ENCODE measurements at places on chromosomes 16 and 17. TPM values are rescaled to one million over a fixed set of nuclear protein-coding genes. Genes with fewer than 3 reads are reported as not detected.

- no peak for DNase-seq
Observed at GRCh38 chr17:65532101-65532890, 29.2 kb downstream of the AXIN2 start.

DNA sequence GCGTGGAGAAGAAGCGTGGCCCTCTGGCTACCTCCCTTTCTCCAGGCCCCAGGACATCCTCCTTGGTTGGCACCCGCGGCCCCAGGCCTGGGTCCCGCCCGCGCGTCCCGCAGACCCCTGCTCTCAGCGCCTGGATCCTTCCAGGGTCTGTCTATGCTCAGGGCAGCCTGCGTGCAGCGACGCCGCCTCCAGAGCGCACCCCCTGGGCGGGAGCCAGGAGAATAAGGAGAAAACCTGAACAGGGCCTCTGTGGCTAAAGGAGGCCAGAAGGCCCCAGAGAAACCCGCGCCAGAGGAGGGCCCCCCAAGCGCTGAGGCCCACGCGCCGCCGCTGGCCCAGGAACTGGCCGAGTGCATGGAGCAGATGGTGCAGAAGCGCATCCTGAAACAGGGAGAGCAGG is 40.4 kb upstream of the DNAJA2 start:
- DNase-seq, result no peak

DNA sequence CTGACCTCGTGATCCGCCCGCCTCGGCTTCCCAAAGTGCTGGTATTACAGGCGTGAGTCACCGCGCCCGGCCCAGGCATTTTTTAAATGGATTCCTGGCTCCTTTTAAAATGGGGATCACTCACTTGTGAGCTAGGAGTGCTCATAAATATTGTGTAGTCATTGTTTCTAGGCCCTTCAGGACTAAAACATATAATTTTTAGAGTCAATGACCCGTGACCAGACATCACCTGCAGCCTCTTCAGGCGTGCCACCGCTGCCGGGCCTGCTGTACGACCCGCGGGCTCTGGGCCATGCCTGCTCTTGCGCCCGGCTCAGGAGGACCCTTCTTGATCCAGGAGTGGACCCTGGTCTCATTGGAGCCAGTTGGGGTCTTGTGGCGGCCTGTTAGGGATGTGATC is 30.8 kb downstream of the EFCAB5 start:
- no peak for DNase-seq

DNA sequence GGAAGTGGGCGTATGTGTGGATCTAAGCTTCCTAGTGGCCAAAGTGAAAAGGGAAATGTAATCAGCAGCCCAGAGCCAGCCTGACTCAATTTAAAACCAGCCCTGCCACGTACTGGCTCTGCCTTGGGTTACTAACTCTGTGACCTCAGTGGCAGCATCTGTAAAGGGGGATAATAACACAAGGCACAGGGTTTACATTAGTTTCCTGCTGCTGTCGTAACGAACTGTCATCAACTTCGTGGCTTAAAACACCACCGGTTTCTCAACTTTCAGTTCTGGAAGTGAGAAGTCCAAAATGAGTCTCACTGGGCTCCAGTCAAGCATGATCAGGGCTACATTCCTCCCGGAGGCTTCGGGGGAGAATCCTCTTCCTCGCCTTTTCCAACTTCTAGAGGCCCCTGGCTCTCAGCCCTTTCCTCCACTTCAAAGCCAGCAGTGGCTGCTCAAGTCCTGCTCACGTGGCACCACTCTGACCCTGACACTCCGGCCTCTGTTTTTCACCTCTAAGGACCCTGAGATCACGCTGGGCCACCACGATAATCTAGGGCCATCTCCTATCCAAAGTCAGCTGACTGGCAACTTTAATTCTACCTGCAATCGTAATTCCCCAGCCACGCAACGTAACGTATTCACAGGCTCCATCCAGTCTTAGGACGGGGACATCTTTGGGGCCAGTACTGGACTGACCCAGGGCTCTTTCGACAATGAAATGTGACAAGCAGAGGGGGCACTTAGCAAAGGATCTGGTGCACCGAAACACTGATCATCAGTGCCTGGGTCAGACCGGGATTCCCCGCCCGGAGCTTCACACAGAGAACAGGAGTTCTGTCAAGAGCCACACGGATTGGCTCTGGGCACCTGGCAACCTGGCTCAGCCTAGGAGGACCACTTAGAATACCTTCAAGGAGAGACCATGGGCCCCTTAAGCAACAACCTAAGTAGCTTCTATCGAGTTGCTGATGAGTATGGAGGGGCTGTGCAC is 14.5 kb downstream of the TMC6 start:
- DNase-seq, result no peak

Gene C17orf50
- total RNA-seq, result not detected

DNA sequence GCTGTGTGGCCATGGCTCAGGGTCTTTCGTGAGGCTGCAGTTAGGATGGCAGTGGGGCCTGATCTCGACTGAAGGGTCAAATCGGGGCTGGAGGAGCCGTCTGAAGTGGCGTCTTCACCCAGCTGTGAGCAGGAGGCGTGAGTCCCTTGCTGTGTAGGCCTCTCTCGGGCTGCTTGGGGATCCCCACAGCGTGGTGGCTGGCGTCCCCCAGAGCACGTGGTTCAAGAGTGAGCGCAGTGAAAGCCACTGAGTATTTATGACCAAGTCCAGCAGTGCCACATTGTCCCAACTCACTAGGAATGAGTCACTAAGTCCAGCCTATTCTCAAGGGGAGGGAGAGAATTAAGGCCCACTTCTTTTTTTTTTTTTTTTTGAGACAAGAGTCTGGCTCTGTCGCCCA is 11.7 kb upstream of the TCF25 start:
- DNase-seq, result no peak

DNA sequence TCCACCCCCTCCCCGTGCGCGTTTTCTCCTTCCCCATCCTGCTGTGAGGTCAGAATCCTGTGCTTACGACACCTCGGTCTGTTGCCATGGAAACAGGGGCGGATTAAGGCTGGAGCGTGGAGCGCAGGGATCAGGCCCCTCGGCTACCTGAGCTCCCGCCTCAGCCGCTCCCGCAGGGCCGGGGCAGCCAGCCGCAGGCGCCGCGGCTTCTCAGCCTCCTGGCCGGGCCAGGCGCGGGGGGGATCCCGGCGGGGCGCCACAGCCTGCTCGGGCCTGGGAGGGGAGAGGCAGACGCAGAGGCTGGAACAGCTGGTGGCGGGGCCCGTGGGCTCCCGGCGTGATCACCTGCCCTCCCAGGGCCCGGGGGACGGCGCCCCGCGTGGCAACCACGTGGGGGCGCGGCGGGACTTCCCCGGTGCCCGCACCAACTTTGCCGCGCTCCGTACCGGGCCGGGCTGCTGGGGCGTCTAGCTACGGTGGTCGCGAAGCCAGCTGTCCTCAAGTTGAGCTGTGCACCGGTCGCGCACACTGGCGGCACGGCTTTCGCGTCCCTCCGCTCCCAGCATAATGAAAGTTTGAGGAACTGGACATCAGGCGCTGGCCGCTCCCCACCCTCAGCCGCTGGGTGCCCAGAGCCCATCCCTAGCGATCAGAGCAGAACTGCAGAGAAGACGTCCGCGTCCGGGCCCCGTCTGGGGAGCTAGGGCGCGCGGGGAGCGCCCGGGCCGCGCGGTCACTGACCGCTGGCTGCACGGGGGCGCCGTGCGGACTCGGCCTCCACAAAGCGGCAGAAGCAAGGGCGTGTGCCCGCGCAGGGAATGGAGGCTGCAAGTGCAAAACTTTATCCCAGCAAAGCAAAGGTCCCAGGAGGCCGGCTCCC is 1.2 kb downstream of the RTN4RL1 start:
- DNase-seq, result no peak

Gene C1QTNF1
- total RNA-seq, result 66.3 TPM

Gene TBX6
- 0.84 TPM for total RNA-seq

DNA sequence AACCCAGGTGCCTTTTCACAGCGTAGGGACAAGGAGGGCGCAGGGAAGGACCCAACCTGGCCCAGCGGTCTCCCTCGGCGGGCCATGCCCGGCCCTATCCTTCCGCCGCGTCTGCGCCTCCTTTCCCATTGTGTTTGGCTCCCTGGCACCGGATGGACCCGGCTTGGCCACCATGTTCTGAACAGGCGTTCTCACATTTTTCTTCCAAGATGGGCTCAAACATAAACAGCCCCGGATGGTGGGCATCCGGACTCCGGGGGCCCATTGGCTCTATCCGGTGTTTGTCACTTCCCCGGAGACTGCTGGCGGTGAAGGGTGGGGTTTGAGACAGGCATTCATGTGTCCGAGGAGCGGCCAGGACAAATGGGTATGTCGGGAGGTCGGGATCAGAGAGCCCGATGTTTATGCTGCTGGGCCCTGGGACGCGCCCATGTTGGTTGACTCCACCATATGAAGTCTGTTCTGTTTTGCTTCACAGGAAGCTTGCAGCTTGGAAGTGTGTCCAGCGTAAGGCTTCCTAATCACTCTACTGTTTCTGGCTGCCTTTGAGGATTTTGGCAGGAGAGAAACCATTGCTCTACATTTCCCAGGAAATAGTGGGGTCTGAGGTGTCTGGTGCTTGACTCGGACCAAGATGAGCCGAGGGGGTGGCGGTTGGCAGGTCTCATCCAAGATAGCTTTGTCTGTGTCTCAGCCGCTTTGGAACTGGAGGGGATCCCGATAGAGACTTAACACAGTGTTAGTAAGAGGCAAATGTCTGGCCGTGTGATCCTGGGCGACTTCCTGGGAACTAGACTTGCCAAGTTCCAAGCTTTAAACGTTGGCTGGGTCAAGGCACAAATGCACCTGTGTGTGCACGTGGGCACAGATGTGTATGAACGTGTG is 188.3 kb downstream of the IRF8 start:
- no peak for DNase-seq

DNA sequence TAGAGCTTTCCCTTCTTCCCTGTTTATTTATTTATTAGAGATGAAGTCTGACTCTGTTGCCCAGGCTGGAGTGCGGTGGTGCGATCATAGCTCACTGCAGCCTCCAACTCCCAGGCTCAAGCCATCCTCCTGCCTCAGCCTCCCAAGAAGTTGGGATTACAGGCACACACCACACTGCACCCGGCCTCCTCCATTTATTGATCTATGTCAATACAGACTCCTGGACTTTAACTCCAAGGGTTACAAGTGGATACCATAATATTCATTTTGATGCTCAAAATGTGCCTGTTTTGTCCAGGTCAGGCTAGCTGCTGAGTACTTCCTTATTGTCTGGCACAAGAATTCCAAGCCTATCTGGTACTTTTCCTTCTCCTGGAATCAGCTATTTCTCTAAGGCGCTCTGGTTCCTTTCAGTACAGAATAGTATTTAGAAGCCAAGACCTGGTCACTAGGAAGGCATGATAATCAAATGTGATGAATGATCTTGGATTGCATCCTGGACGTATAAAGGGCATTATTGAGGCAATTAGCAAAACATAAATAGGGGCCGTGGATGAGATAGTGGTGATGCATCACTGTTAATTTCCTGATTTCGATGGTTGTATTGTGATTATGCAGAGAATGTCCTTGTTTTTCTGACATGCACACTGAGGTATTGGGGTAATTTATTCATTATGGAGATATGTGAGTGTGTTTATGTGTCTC is 21.7 kb downstream of the IL4R start:
- no peak for DNase-seq

GRCh38 chr16:12587646-12588277 is 215.9 kb downstream of the CPPED1 start:
- DNase-seq, result no peak

Gene MYL4
- not detected for total RNA-seq

Gene FBXW10
- total RNA-seq, result not detected

DNA sequence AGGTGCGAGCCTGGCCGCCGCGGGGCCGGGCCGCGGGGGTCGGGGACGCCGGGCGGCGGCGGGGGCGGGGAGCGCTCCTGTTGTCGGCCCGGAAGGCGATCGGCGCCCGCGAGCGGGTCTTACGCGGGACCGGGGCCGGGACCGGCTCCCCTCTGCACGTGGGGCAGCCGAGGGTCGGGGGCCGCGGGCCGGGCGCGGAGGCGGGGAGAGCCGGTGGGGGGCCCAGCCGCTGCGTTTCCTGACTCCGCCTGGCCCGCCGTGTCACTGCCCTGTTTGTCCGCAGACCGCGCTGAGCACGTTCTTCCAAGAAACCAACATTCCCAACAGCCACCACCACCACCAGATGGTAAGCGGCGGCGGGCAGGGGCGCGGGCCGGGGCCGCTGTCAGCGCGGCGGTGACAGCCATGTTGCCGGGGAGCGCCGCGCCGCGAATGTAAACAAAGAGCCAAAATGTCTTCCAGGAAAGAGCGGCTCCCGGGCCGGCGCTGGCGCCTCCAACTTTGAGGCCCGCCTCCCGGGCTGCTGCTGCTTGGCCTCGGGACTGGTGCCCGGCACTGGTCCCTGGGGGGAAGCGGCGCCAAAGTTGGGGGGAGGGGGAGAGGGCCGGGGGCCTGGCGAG is 586 bp downstream of the UBALD2 start:
- DNase-seq, result no peak

- DNase-seq, result no peak
Observed at GRCh38 chr16:35391328-35391727, 1931.9 kb downstream of the TP53TG3F start.

DNA sequence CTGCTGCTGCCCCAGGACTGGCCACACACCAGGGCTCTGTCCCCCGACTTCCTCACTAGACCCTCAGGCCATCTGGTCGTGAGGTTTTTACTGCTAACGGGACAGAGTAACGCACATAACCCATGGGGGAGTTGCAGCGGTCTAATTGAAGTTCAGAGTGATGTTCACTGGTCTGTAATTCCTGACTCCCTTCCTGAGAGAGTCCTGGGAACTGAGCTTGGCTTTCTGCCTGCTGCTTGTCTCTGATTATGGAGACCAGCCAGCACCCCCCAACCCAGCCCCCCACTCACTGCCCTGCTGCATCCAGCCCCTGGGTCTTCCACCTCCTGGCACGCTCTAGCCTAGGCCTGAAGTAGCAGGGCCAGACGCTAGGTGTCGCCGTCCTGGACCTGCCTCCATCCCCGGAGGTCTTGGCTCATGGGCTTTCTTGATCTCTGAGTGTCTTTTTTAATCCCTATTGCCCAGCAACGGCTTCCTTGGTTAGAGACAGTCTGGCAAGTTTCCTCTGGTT is 192.9 kb downstream of the CCDC182 start:
- no peak for DNase-seq

DNA sequence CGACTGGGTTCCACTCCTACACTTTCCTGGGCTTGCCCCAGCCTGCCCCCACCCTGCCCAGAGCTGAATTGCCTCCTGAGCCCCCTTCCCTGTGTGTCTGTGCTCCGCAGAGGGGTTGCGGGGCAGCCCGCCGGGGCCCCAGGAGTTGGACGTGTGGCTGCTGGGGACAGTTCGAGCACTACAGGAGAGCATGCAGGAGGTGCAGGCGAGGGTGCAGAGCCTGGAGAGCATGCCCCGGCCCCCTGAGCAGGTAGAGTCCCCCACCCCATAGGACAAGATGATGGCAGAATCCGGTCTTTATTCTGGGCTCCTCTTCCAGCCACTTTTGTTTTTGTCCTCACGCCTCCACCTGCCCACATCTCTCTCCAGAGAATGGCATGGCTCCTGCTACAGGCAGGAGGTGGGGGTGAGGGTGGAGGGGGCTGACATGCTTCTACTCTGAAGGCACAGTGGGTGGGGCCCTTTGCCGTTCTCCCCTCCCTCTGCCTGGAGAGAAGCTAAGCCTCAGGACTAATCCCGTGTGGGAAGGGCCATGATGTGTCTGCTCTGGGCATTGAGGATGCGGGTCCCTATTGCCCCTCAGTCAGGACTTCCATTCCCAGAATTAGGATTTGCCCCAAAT is 3.5 kb downstream of the ACBD4 start:
- no peak for DNase-seq

DNA sequence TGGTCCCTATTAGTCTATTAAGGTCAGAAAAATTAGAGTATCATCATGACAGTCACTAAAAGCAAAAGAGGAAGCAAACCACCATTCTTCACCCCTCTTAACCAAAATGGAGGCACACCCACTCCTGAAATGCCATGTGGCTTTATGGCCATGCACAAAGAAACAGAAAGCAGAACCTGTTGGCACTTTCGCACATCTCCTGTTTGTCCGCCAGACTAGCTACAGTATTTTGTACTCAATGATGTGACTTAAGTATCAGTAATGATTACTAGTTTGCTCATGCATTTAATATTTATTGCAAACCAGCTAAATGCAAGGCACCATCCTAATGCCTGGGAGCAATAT is 70.2 kb upstream of the GNAO1 start:
- no peak for DNase-seq

Measured in esophagus muscularis mucosa (tissue), 4 donors.